ENCODE measurements at places on chromosomes 5 and 9. TPM values are rescaled to one million over a fixed set of nuclear protein-coding genes. Genes with fewer than 3 reads are reported as not detected.

The CDX1 gene
- total RNA-seq = not detected

The CCDC192 gene
- not detected for total RNA-seq

The SLC25A2 gene
- 0.42 TPM for total RNA-seq

The PCDHA4 gene
- total RNA-seq = not detected

The ADRB2 gene
- 0.25 TPM for total RNA-seq

The INSYN2B gene
- not detected for total RNA-seq

The PCAT7 gene
- total RNA-seq = 3.8 TPM

The GRIN1 gene
- 23.1 TPM for total RNA-seq

- H3K36me3 ChIP-seq = no peaks in the 10 kb centered on the region
- peak overlapping the region; percentile 98 for H3K27ac ChIP-seq
- H3K4me1 ChIP-seq = peaks cover 67% of the 10 kb centered on the region
- no peak overlapping the region for H3K4me3 ChIP-seq
- no peaks in the 10 kb centered on the region for H3K27me3 ChIP-seq
Measured at GRCh38 chr5:134511796-134512660, 13.4 kb upstream of the JADE2 start.

DNA sequence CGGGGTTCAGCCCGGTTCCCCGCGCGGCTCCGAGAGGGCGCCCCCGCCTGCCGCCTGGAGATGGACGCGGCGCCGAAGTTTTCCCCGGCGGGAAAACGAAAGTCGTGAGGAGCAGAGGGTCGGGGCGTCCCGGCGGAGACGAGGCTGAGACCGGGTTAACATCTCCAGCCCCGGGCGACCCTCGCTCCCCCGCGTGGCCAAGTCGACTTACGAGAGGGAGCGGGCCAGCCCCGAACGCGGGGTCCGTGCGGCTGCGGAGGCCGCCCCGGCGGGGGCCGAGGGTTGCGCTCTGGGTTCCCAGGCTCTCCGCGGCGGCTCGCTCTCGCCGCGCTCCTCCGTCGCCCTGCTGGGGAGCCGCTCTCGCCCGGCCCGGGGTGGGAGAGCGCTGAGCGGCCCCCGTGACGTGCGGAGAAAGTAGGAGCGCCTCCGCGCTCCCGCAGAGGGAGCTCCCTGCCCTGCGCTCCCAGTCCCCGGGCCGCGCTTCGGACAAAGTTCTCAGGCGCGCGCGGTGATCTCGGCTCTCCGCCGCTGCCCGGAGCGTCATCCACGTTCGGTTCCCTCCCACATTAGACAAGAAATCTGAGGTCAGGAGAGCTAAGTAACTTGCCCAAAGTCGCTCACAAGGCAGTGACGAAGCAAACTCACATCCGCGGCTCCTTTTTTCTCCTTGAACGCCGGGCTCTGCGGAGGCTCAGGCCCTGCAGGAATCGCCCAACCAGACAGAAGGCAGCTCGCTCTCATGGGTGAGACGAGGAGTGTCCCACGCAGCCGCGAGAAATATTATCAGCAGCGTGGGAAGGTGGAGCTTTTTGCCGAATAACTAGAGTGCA is 1.2 kb upstream of the GCNT4 start:
- DNase-seq = no peak
- no peak overlapping the region for H3K27ac ChIP-seq
- H3K4me1 ChIP-seq = peaks cover 21% of the 10 kb centered on the region
- no peaks in the 10 kb centered on the region for H3K27me3 ChIP-seq
- peak overlapping the region; percentile 56 for H3K4me3 ChIP-seq
- H3K36me3 ChIP-seq = no peaks in the 10 kb centered on the region

DNA sequence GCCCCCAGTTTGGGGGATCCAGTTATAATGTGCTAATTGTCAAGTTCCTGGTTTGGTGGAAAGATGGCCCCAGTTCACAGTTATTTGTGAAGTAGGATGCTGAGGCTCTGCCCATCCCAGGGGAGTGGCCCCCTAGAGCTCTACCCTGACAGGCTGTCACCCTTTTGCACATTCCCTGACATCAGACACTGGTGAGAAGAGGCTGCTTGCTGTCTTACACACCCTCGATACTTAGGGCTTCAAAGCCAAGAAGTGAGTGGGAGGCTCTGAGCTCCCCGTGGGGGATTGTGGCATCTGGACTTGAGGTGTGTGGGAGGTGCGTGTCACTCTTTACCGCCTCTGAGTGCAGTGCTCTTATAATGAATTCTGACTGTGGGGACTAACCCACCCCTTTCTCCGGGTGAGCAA is 168.5 kb downstream of the DOCK2 start:
- H3K27ac ChIP-seq = no peak overlapping the region
- no peak for DNase-seq
- H3K4me1 ChIP-seq = no peaks in the 10 kb centered on the region
- peaks cover 28% of the 10 kb centered on the region for H3K27me3 ChIP-seq
- no peak overlapping the region for H3K4me3 ChIP-seq
- no peaks in the 10 kb centered on the region for H3K36me3 ChIP-seq

DNA sequence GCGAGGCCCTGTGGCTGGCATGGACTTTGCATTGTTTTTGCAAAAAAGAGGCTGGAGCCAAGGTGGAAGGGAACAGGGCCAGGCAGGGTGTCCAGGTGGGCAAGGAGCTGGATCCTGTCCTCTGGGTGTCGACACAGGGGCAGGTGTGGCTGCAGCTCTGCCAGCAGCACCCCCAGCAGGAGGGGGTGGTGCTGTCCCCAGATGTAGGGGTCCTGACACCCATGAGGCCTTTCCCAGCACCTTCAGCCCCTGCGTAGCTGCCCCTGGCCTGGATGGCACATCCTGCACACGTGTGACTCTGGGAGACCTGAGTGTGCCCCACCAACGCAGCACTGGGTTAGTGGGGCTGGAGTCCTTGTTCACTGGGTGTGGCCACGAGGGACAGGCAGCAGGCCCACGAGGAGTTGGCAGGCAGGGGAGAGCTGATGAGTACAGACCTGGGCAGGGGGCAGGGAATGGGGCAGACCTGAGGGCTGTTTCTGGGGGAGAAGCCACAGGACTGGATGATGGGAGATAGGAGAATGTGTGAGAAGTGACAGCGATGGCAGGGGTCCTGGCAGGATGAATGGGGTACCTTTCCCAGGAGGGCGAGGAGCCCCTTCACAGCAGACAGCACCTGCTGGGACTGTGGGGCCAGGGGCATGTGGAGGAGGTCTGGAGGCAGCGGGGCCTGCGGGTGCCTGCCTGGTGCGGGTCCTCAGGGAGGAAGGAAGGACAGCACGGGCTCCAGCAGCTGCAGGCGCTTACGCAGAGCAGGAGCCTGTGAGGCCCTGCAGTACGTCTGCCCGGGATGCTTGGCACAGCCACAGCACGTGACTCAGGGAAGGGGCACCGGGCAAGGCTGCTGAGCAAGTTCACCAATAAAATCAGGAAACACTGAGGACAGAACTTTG is 3.6 kb upstream of the RASGEF1C start:
- no peaks in the 10 kb centered on the region for H3K36me3 ChIP-seq
- H3K27ac ChIP-seq = no peak overlapping the region
- no peak overlapping the region for H3K4me3 ChIP-seq

DNA sequence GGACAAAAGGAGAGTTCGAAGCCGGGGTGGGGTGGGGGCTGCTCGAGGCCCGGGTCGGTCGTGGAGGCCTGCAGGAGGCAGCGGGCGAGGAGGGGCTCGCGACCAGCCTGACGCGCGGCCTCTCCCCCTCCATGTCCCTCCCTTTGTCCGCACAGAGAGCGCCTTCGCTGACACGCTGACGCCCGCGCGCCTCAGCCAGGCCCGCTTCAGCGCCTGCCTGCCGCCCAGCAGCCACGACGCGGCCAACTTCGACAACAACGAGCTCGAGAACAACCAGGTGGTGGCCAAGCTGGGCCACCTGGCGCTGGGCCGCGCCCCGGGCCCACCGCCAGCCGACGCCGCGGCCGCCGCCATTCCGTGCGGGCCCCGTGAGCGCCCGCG is 42.2 kb downstream of the NEURL1B start:
- peaks cover 26% of the 10 kb centered on the region for H3K4me1 ChIP-seq
- H3K27me3 ChIP-seq = no peaks in the 10 kb centered on the region
- no peak overlapping the region for H3K4me3 ChIP-seq
- H3K36me3 ChIP-seq = no peaks in the 10 kb centered on the region

DNA sequence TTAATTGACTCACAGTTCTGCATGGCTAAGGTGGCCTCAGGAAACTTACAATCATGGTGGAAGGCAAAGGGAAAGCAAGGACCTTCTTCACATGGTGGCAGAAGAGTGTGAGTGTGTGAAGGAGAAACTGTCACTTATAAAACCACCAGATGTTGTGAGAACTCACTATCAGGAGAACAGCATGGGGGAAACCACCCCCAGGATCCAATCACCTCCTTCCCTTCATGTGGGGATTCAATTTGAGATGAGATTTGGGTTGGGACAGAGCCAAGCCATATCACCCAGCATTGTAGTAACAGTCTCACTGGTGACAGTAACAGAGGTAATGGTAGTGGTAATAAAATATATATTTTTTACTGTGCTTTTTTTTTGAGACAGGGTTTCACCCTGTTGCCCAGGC is 18.1 kb downstream of the ZBTB5 start:
- no peaks in the 10 kb centered on the region for H3K4me1 ChIP-seq
- H3K27ac ChIP-seq = no peak overlapping the region
- DNase-seq = no peak
- 0 out of 2 replicates have a peak, but pooled peaks cover 2% of the 10 kb centered on the region for H3K36me3 ChIP-seq
- H3K27me3 ChIP-seq = no peaks in the 10 kb centered on the region

DNA sequence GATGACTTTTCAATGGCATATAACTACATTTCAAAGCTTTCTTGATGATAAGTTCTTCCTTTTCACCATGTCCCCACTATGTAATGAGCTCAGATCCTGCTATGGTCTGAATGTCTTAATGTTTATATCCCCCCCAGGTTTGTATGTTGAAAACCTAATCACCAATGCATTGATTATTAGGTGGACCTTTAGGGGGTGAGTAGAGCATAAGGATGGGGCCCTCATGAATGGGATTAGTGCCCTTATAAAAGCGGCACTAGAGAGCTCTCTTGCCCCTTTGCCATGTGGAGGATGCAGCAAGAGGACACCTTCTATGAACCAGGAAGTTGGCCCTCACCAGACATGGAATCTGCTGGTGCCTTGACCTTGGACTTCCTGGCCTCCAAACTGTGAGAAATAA is 316.8 kb downstream of the ARHGEF28 start:
- H3K4me1 ChIP-seq = peaks cover 18% of the 10 kb centered on the region
- H3K36me3 ChIP-seq = no peaks in the 10 kb centered on the region
- DNase-seq = no peak
- no peak overlapping the region for H3K4me3 ChIP-seq
- H3K27me3 ChIP-seq = no peaks in the 10 kb centered on the region

DNA sequence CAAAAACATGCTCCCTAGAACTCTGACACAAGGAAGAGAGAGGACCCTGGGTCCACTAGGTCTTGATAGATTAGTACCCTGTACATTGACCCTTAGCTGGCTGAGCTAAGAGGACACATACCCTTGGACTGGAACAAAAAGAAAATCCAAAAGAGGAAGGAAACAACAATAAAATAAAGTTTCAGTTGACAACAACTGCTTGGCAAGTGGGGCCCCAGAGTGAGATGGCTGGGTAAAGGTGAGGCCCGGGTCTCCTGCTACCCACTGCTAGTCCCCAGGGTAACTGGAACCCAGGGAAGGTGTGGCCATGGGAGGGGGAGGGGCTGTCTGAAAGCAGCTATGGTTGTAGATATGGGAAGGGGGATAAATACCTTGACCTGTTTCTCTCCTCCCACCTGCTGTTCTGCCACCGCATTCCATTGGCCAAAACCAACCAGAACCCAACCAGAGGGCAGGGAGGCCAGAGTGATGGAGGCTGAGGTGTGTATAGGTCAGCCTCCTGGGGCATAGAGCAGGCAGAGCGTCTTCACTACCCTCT is 11.7 kb downstream of the TAL2 start:
- H3K36me3 ChIP-seq = no peaks in the 10 kb centered on the region
- H3K27ac ChIP-seq = no peak overlapping the region
- no peak for DNase-seq
- H3K27me3 ChIP-seq = no peaks in the 10 kb centered on the region
- H3K4me3 ChIP-seq = no peak overlapping the region
- H3K4me1 ChIP-seq = no peaks in the 10 kb centered on the region

- H3K27me3 ChIP-seq = no peaks in the 10 kb centered on the region
- H3K27ac ChIP-seq = no peak overlapping the region
- H3K4me3 ChIP-seq = no peak overlapping the region
- DNase-seq = no peak
- no peaks in the 10 kb centered on the region for H3K36me3 ChIP-seq
- H3K4me1 ChIP-seq = no peaks in the 10 kb centered on the region
Measured at GRCh38 chr5:143713047-143714003, 98.6 kb upstream of the HMHB1 start.

- H3K4me3 ChIP-seq = no peak overlapping the region
- DNase-seq = no peak
- no peaks in the 10 kb centered on the region for H3K36me3 ChIP-seq
- H3K27ac ChIP-seq = no peak overlapping the region
- H3K27me3 ChIP-seq = no peaks in the 10 kb centered on the region
- no peaks in the 10 kb centered on the region for H3K4me1 ChIP-seq
Measured at GRCh38 chr5:145991044-145991575, 54.7 kb downstream of the SH3RF2 start.

- H3K4me1 ChIP-seq = peaks cover 8% of the 10 kb centered on the region
- H3K27ac ChIP-seq = peak overlapping the region; percentile 93
- no peak for DNase-seq
- H3K4me3 ChIP-seq = peak overlapping the region; percentile 89
- H3K36me3 ChIP-seq = 0 out of 2 replicates have a peak, but pooled peaks cover 2% of the 10 kb centered on the region
- H3K27me3 ChIP-seq = no peaks in the 10 kb centered on the region
Measured at GRCh38 chr5:139561655-139562451, 714 bp downstream of the UBE2D2 start.

GRCh38 chr9:27426511-27427271 is 97.4 kb upstream of the IFNK start:
- no peaks in the 10 kb centered on the region for H3K27me3 ChIP-seq
- no peak for DNase-seq
- H3K36me3 ChIP-seq = no peaks in the 10 kb centered on the region

DNA sequence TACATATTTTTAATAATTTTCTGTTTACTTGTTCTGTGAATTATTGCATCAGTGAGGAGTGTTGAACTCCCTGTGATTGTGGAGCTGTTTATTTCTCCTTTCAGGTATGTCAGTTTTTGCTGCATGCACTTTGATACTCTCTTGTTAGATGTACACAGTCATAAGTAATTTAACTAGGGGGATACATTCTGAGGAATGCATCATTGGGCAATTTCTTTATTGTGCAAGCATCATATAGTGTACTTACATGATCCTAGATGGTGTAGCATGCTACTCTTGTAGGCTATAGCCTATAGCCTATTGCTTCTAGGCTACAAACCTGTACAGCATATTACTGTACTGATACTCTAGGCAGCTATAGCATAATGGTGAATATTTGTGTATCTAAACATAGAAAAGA is 9.5 kb downstream of the DENND4C start:
- DNase-seq = no peak
- no peaks in the 10 kb centered on the region for H3K27me3 ChIP-seq
- no peak overlapping the region for H3K27ac ChIP-seq
- no peak overlapping the region for H3K4me3 ChIP-seq
- H3K4me1 ChIP-seq = peaks cover 14% of the 10 kb centered on the region

DNA sequence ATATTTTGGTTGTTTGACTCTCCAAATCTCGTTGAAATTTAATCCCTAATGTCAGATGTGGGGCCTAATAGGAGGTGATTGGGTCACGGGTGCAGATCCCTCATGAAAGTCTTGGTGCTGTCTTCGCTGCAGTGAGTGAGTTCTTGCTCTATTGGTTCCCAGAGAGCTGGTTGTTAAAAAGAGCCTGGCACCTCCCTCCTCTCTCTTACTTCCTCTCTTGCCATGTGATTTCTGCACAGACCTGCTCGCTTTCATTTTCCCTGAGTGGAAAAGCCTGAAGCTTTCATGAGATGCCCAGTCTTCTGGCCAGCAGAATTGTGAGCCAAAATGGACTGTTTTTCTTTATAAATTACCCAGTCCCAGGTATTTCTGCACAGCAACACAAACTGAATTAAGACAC is 221.6 kb downstream of the MAT2B start:
- no peak overlapping the region for H3K27ac ChIP-seq
- no peak overlapping the region for H3K4me3 ChIP-seq
- H3K36me3 ChIP-seq = no peaks in the 10 kb centered on the region
- H3K4me1 ChIP-seq = no peaks in the 10 kb centered on the region
- DNase-seq = no peak
- H3K27me3 ChIP-seq = no peaks in the 10 kb centered on the region

Measured in HCT116 (cell line).